Natural killer cell treated with Interleukin-12 subunit alpha and Interleukin-12 subunit beta and Interleukin-15 and Interleukin-18, amount 100 ng/mL, for 72 hours (primary cell): ENCODE measurements at places on chromosomes 5 and 9. TPM values are rescaled to one million over a fixed set of nuclear protein-coding genes. Genes with fewer than 3 reads are reported as not detected.

Gene KIAA1958
- total RNA-seq, result 14.6 TPM

Gene PDGFRB
- total RNA-seq, result 4.4 TPM

Gene SPRY4
- 2.5 TPM for total RNA-seq

Gene CARTPT
- not detected for total RNA-seq

Gene IFNA21
- not detected for total RNA-seq

Gene SLC6A19
- total RNA-seq, result not detected

Gene ENHO
- total RNA-seq, result not detected

Gene MARCHF11
- not detected for total RNA-seq

Gene NEURL1B
- total RNA-seq, result 0.36 TPM

Gene SPATA6L
- 0.78 TPM for total RNA-seq

Gene SEMA5A
- total RNA-seq, result not detected
